Liver (tissue), 10 donors: ENCODE measurements at places on chromosomes 13 and 19.

DNA sequence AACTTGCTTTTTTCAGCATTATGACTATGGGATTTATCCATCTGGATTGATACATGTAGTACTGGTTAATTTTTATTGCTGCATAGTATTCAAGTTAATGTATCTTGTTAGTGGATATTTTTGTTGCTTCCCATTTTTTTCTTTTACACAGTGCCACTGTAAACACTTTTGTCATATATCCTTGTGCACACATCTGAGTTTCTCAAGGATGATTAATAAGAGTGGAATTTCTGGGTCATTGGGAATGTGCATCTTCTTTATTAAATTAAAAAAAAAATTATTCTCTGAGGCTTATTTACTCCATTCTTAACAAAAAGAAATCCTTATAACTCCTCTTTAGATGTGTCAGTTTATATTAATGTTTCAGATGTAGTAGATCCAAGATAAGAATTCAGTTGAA, 27.3 kb downstream of the B3GLCT start:
- DNase-seq, result no peak

- DNase-seq, result no peak
Measured at GRCh38 chr19:48636859-48637448, at the start of gene DBP. Gene DBP, minus strand, starts transcription at chr19:48637379. Its CDS starts 385 bp downstream, at chr19:48636994.

DNA sequence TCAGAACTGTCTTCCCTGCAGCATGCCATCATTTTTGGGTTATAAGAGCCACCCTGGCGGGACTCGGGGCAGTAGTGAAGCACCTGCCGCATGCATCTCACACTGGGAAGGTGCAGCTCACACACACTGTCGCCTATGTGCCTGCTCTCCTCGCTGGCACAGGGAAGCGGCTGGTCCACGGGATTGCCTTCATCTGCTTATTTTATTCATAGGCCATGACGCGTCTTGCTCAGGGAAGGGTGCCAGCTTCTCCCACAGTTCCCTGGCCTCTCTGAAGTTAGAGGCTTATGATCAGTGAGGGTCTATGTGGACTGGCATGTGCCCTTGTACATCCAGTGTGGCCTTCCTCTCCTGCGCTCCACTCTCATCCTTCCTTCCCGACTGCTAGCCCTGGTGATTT, 150.0 kb downstream of the KLF12 start:
- no peak for DNase-seq

DNA sequence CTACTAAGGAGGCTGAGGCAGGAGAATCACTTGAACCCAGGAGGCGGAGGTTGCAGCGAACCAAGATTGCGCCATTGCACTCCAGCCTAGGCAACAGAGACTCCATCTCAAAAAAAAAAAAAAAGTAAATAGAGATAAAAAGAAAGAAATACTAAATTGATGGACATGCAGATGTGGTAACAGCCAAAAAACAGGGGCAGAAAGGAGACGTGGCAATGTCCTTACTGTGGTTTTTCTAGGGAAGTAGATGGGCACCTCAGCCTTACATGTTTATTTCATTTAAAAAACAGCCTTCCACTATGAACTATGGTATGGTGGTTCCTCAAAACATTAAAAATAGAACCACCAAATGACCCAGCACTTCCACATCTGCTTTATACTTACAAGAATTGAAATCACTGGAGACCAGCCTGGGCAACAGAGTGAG, 6.5 kb upstream of the EIF3G start:
- no peak for DNase-seq

DNA sequence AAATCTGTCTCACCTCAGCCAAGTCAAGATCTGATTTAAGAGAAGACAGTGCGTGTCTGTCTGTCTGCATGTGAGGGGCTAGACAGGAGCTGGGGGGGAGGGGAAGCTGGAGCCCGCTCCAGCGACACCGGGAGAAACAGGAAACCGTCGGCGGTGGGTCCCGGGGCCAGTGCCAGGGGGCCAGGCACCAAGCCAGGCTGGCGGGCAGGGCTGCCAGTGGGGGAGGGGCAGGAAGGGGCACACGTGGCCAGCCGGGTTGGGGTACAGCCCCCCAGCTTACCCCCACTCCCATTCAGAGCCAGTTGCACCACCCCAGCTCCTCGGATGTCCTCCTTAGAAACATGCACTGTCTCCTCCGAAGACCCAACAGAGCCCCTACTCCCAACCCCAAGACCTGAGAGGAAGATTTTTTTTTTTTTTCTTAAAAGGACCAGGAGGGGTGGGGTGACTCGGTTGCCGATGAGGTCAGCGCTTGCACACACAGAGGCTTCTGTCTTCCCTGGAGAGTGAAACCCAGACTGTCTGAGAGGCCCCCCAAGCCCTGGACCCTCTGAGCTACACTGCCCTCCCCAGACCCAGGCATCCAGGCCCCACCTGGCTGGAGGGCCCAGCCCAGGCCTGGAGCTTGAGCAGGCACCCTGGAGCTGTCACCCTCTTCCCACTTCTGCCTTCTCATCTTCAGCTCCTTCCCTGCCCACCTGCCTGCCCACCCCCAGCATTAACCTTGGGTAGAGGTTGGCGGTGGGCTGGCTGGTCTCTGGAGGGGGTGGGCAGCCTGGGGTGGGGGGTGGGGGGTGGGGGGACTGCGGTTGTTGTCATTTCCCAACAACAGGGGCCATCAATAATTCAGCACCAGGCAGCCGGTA, 4.0 kb downstream of the ERF start:
- peak; percentile 33 for DNase-seq

GRCh38 chr19:1699998-1700732, 47.8 kb upstream of the TCF3 start:
- no peak for DNase-seq
